Fibroblast of skin of scalp (primary cell): ENCODE measurements at places on chromosomes 6 and 20.

DNA sequence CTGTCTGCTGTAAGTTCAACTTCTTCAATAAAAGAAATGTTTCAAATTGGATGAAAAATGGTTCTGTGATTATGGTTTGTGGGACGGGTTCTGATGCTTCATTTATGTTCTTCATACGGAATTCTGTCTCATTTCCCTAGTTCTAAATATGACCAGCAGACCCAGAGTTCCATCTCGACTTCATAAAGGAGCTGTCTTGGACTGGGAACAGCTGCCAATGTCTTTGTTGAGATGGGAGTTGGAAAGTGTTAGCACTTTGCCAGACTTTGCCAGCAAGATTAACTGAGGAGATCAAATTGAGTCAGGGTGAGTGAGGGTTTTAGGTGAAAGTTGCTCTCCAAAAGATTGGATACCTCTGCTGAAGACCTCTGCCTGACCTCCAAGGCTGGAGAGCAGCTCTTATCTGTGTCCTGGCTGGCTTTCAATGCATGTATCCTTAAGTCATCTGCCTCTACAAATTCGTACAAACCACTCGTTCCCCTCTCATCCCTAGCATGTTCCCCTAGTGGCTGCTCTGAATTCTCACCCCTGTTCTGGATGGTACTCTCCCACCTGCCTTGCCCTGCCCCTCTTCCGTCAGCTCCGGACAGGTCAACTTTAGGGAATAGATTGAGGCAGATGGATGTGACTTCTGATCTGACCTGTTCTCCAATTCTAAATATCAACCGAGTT, at the start of gene EFCAB8:
EFCAB8 (plus strand) TSS at position 223 of the 672 bp plus-strand sequence. CDS start 4,870 bp downstream, outside the sequence.
- no peak for DNase-seq

DNA sequence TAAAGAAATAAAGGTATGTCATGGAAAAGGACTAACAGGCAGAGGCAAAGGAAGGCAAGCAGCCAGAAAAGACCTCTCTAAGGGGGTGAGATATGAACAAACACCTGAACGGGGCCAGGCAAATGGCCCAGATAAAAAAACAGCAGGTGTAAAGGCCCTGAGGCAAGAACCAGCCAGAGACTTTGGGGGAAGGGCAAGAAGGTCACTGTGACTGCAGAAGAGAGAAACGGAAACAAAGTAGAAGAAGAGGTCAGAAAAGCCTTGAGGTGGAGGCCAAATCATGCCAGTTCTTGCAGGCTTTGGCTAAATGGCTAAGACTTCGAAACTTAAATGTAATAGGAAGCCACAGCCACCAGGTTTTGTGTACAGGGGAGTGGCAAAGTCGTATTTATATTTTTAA, 30.8 kb downstream of the KIF16B start:
- DNase-seq, result no peak

DNA sequence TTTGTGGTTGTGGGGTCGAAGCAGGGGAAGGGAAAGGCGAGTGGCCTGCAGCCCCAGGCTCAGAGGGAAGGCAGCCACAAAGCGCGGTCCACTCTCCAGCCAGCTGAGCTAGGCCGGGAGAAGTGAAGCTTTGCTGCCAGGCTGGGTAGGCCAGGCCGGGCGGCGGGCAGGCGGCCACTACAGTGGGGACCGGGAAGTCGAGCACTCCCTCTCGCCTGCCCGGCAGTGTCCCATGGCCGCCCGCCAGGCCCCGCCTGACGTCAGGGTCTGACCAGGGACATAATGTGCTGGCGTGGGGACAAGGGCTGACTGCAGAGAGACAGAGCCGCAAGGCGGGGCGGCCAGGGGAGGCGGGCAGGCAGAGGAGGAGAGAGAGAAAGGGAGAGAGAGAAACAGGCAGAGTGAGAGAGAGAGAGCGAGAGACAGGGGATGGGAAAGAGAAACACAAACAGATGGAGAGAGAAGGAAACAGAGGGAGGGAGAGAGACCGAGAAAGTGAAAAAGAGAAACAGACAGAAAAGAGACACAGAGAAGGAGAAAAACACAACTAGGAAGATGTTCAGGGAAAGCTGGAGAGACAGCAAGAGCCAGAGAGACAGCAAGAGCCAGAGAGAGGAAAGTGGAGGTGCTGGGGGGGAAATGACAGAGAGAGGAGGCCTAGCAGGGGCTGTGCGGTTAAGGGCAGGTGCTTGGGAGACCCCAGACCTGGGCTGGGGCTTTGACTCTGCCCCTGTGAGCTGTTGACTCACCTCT, 94.5 kb upstream of the PTPN1 start:
- DNase-seq, result peak; percentile 73

DNA sequence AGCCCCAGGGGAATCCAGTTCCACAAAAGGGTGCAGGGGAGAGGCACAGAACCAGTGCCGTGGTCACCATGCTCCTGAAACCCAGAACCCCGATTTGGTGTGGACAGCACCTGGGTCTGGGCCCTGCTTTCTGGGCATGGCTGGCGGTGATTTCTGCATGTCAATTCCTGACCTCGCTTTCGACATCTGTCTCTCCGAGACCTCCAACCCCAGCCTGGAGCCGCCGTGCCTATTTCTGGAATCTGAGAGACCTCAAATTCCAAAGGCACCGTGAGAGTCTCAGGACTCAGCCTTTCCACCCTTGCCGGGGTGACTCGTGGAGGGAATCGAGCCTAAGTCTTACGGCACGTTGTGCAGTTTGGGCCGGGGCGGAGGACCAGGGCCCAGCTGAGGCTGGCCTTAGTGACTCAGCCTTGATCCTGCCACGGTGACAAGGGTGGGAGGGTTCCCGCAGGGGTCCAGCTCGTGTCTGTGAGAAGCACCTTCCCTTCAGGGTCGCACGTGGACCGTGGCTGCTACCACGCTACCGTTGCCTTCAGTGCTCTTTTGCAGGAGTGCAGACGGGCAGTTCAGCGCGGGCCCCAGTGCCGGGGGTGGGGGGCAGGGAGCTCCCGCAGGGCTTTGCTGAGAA, 133.7 kb downstream of the PXDC1 start:
- DNase-seq, result peak; percentile 17

DNA sequence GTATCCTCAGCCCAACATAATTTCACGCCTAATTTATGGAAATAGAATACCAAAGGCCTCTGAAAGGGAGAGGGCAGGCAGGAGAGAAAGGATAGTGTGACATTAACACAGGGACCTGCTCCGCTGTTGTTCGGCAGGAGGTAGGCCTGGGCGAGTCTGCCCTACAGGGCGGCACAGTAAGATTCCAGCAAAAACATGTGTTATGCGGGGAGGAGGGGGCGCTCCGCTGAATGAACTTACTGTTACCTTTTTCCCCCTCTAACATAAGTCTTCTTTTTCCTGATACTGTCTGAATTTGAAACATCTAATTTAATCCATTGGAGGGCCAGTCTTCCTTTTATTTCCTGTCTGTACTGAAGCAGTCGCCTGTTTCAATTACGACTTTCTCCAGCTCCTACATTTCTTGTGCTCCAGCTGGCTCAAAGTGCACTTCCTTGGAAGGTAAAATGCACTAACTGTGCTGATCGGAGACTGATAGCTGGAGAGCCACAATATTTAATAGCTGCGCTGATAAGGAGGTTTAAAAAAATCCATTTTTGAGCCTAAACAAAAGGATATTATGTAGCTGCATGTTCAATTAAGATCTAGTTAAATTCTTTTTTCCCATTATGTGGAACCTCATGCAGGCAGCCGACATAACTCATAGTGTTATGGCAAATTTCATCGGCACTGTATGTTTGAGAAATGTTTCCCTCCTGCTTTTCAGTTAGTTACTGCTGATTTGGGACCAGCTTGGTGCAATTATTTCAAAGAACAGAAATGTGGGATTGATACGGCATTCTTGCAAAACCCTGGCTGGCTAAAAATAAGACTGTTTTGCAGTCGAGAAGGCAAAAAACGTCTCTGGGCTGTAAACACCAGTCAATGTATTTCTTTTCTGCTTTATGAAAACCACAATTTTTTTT, 193.0 kb downstream of the FOXC1 start:
- DNase-seq, result no peak

GRCh38 chr20:59165891-59166709, 2.5 kb downstream of the ZNF831 start:
- no peak for DNase-seq

DNA sequence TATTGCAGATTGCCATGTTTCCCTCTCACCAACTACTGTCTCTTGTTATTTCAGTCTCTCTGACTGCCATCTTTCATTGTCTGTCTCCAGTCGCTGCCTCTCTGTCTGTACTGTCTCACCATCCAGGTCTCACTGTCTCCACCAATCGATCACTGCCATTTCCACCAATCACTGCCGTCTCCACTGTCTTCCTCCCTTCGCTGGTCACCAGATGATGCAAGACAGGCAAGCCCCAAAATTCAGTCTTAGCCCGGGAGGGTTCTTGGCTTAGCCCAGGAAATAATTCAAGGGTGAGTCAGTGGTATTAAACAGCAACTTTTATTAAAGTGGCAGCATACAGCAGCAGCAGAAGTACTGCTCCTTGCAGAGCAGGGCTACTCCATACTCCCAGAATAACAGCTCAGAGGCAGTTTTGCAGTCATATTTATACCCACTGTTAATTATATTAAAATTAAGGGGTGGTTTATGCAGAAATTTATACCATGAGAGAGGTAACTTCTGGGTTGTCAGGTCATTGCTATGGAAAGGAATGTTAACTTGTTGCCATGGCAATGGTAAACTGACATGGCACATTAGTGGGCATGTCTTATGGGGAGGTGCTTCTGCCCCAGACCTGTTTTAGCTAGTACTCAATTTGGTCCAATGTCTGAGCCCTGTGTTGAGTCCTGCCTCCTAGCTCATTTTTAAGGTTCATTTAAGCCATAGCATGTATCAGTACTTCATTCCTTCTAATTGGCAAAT, 23.0 kb upstream of the ECHDC1 start:
- DNase-seq, result peak; percentile 99
